ENCODE measurements at places on chromosomes 2 and 18. TPM values are rescaled to one million over a fixed set of nuclear protein-coding genes. Genes with fewer than 3 reads are reported as not detected.

Gene ERFE
- 1.5 TPM for total RNA-seq

Gene DTNA
- 197 TPM for total RNA-seq

GRCh38 chr2:151486053-151486452 lies 76.4 kb downstream of the RIF1 start:
- DNase-seq: no peak
- peaks cover 35% of the 10 kb centered on the region for H3K36me3 ChIP-seq
- H3K4me3 ChIP-seq: no peak overlapping the region
- H3K27ac ChIP-seq: no peak overlapping the region

GRCh38 chr18:32251466-32251865 lies 61.6 kb downstream of the MEP1B start:
- H3K27me3 ChIP-seq: no peaks in the 10 kb centered on the region
- H3K36me3 ChIP-seq: no peaks in the 10 kb centered on the region
- DNase-seq: no peak
- H3K27ac ChIP-seq: no peak overlapping the region
- no peaks in the 10 kb centered on the region for H3K4me1 ChIP-seq
- H3K4me3 ChIP-seq: no peak overlapping the region

DNA sequence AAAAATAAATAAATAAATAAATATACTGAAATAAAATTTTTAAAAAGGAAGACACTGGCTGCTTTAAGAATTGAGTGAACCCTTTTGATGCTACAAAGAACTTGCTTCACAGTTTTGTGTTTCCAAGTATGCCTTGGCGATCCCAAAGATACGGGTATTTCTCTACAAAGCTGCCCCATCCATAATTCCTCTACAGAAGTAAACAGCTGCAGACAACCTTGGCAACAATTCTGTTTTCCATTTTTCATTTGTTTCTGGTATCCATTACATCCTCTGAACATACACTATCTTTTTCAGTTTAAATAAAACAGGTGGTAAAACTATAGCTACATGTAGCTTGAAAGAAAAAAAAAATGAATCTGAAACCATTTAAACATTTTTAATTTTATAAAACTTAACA lies 552.8 kb upstream of the KLHL29 start:
- H3K27ac ChIP-seq: no peak overlapping the region
- no peaks in the 10 kb centered on the region for H3K4me1 ChIP-seq
- no peak for DNase-seq
- no peaks in the 10 kb centered on the region for H3K27me3 ChIP-seq
- H3K36me3 ChIP-seq: no peaks in the 10 kb centered on the region

DNA sequence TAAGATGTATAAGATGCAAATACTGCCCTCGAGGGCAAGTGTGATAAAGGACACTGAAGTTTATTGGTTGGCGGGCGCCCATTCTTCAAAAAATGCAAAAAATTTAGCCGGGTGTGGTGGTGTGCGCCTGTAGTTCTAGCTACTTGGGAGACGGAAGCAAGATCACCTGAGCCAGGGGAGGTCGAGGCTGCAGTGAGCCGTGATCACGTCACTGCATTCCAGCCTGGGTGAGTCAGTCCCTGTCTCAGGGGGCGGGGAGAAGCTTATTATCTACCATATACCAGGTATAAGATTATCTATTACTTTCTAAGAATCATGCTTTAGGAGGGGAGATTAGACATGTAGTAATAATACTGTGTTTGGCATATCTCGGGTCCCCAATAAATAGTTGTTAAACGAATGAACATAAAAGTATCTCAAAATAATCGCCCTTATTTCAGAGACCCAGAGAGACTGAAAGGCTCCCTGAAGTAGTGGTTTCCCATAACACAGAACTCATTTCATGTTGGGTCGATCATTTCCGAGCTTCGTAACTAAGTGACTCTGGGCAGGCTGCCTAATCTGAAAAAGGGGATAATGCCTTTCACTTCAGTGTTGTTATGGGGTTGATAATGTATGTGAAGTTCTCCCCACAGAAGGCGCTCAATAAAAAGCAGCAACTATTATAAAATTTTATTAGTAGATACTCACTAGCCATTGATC lies 1.2 kb upstream of the SELENOI start:
- peak overlapping the region; percentile 93 for H3K27ac ChIP-seq
- no peaks in the 10 kb centered on the region for H3K36me3 ChIP-seq
- peaks cover 34% of the 10 kb centered on the region for H3K4me1 ChIP-seq
- no peaks in the 10 kb centered on the region for H3K27me3 ChIP-seq

GRCh38 chr2:44616667-44617155 lies 255.0 kb downstream of the CAMKMT start:
- H3K36me3 ChIP-seq: no peaks in the 10 kb centered on the region
- no peaks in the 10 kb centered on the region for H3K27me3 ChIP-seq
- DNase-seq: no peak
- H3K27ac ChIP-seq: no peak overlapping the region

DNA sequence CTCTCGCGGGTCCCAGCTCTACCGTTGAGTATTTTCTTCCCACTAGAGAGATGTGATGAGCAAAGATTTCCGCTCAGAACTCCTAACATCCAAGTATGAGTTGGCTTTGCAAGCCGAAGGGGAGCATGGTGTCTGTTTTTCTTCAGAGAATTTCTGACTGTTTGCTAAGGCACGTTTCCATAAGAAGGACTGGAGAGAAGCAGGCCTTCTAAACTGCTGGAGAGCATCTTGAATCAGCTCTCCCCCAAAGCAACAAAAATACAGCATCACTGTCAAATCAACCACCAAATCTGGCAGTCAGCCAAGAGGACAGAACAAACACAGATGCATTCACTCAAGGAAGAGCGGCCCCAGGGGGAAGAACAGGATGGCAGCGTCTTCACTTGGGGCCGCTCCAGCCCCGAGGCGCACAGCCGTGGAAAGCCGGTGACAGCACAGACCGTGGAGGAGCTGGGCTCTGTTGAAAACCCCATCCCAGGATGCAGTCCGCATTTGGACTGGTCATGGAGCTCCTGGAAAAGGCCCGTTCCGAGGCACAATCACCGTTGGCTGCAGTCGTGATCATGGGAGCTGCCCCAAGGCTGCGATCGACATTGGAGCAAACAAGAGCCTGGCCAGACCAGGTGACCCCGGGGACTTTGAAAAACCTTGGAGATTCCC lies 101.4 kb downstream of the NFATC1 start:
- H3K27me3 ChIP-seq: no peaks in the 10 kb centered on the region
- peaks cover 15% of the 10 kb centered on the region for H3K4me1 ChIP-seq
- H3K4me3 ChIP-seq: no peak overlapping the region
- peak overlapping the region; percentile 1 for H3K27ac ChIP-seq
- H3K36me3 ChIP-seq: peaks cover 10% of the 10 kb centered on the region

DNA sequence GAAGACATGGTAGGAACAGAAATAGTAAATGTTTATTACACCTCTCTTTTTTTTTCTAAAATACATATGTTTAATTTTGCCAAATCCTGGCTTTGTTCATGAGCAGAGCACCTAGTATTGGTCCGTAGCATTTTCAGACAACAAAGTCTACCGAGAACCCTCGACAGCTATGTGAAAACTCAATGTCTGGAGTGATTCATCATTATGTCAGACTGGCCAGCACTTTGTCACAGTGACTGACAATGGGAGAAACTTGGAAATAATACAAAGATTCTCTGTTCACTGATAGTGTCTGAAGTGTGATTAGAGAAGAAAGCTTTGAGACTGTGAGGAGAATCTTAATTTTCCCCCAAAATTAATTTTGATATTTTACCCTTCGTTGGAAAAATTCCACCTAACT lies 143.0 kb downstream of the HNMT start:
- no peak overlapping the region for H3K4me3 ChIP-seq
- no peaks in the 10 kb centered on the region for H3K36me3 ChIP-seq
- H3K27me3 ChIP-seq: no peaks in the 10 kb centered on the region
- no peak overlapping the region for H3K27ac ChIP-seq
- H3K4me1 ChIP-seq: no peaks in the 10 kb centered on the region

DNA sequence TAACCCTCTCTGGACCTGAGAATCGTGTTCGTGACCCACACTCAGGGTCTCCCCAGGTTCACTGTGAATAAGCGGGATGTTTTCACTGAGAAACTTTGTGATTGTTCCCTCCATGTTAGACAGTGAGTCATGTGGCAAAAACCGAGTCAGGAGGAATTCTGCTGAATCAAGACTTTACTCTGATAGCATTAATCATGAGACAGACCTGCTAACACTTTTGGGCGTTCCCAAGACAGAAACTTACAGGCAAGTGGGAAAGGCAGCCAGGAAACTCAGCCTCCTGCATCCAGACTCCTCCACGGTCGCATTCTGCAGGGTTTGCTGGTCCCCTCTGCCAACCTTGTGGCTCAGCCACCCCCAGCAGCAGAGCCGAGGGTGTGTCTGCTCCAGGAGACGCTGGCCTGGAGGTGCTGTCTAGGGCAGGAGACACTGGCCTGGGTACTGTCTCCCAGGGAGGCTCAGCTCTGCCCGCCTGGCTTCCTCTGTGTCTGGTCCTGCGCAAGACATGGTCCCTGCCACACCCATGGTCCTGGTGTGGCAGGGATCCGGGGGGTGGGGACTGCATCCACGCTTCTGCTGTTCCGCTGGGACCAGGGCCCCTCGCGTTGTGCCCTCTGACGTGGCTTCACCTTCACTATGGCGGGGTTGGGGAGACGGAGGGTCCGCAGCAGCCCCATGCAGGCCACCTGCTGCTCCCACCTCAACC lies 177.4 kb downstream of the TWIST2 start:
- DNase-seq: no peak
- H3K27me3 ChIP-seq: no peaks in the 10 kb centered on the region
- peaks cover 7% of the 10 kb centered on the region for H3K4me1 ChIP-seq
- no peaks in the 10 kb centered on the region for H3K36me3 ChIP-seq
- H3K27ac ChIP-seq: no peak overlapping the region

GRCh38 chr2:173963817-173964564 lies 1.2 kb downstream of the SP3 start:
- DNase-seq: peak; percentile 86
- H3K4me1 ChIP-seq: no peaks in the 10 kb centered on the region
- peak overlapping the region; percentile 99 for H3K27ac ChIP-seq
- H3K36me3 ChIP-seq: no peaks in the 10 kb centered on the region

DNA sequence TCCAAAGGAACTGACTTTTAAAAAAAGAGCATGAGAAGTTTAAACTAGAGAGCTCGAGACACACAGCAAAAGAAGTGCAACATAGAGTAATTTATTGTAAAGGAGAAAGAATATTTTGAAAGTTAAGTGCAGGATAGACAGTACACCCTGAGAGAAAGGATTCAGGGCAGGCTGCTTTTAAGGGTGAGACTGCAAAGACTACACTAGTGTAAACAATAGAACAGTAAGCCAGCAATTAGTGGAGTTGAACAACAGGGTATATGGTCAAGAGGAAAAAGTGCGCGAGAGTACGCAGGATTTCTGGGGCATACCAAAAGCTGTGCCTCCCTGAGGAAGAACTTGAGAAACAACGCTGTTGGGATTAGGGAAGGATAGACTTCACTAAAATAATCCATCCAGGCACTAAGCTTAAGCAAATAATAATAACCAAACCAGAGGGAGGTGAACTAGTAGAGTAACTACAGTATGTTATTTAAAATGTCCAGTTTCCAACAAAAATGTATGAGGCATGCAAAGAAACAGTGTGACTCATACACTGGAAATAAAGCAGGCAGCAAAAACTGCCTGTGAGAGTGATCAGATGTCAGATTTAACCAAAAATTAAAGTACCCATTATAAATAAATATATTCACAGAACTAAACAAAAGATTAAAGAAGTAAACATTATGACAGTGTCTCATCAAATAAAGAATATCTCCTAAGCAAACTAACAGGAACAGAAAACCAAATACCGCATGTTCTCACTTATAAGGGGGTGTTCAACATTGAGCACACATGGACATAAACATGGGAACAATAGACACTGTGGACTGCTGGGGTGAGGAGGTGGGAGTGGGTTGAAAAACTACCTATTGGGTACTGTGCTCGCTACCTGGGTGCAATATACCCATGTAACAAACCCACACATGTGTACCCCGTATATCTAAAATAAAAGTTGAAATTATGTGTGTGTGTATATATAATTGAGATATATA lies 40.5 kb upstream of the EMILIN2 start:
- peaks cover 9% of the 10 kb centered on the region for H3K36me3 ChIP-seq
- H3K27me3 ChIP-seq: no peaks in the 10 kb centered on the region
- no peak overlapping the region for H3K4me3 ChIP-seq
- DNase-seq: no peak

DNA sequence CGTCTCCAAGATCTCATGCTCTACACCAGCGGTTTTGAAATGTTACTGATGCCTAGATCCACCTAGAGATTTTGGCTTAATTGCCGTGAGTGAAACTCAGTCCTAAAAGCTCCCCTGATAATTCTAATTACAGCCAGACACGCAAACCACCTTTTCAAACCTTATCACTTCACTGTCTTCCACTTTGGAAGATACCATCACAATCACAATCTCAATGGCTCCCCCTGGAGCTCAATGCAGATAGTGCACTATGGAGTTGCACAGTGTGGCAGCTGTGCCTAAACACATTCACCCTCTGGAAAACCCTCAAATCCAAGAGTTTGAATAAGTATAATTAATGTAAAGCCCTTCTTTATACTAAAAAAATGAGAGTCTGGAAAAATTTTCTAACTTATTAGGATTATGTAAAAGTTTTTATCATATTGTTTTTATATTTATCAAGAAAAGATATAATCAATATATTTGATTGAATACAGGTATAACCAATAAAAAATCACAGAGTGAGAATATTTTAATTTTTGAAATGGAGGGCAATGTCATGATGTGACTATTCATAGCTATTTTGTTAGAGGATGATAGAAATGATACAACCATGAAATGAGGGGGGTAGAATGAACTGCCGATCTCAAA lies 102.9 kb upstream of the SLC8A1 start:
- no peak overlapping the region for H3K4me3 ChIP-seq
- H3K27ac ChIP-seq: peak overlapping the region; percentile 2
- H3K27me3 ChIP-seq: no peaks in the 10 kb centered on the region
- no peaks in the 10 kb centered on the region for H3K36me3 ChIP-seq

DNA sequence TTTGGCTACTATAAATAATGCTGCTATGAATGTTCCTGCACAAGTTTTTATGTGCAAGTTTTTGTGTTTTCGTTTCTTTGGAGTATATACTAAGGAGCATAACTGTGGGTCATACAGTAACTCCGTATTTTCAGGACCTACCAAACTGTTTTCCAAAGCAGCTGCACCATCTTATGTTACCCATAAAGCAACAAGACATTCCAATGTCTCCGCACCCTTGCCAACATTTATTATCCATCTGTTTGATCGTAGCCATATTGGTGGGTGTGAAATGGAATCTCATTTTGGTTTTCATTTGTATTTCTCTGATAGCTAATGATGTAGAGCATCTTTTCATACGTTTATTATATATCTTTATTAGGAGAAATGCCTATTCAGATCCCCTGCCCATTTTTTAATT lies 13.8 kb downstream of the TMEM131 start:
- no peak overlapping the region for H3K4me3 ChIP-seq
- no peak for DNase-seq
- H3K27me3 ChIP-seq: no peaks in the 10 kb centered on the region
- H3K27ac ChIP-seq: no peak overlapping the region

All from right atrium auricular region (tissue), 2 donors.